Pancreas (tissue), 10 donors: ENCODE measurements at places on chromosomes 13 and 19.

DNA sequence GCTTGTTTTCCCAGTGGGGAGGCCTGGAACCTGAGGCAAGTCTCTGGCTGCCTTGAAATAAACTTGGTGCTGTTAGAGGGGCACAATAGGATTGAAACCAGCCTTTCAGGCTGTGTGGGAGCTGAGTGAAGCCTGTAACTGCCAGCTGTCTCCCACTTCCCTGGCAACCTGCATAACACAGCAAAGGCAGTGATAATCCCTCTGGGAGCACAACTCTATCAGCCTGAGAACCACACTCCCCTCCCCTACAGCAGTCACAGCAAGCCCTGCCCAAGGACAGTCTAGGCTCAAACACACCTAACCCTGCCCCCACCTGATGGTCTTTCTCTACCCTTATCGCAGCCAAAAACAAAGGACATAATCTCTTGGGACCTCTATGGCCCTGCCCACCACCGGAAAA, 683.8 kb upstream of the ATXN8OS start:
- no peak for DNase-seq

DNA sequence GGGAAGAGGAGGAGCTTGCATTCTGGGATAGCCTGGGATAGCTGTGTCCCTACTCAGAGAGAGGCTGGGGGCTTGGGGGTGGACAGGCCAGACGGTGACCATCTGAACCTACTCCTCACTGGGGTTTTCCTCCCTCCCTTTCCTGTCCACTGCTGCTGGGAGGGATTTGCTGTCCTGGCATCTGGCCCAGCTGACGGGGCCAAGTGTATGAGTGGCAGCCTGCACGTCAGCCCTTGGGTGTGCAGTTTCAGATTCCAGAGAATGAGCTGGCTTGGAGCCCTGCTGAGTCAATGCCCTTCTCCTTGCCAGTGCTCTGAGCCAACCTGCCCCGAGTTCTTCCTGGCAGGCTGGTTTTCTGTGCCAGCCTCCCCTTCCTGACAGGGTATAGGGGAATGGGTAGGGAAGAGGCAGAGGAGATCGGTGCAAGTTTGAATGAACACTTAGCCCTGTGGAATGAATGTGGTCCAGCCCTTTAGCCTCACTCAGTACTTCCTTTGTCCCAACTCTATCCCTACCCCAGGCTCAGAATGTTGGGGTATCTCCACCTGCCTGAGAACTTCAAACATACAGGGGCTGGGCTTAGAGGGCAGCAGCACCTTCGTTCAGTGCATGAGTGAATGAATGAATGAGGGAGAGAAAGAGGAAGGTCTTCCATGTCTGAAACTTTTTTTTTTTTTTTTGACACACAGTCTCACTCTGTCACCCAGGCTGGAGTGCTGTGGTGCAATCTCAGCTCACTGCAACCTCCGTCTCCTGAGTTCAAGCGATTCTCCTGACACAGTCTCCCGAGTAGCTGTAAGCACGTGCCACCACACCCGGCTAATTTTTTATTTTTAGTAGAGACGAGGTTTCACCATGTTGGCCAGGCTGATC, 1.8 kb upstream of the ANGPTL4 start:
- DNase-seq = peak; percentile 93

- no peak for DNase-seq
Measured at GRCh38 chr13:46603165-46603603, 50.2 kb downstream of the LRCH1 start.

- no peak for DNase-seq
Measured at GRCh38 chr13:106151056-106151699, 384.3 kb downstream of the EFNB2 start.

DNA sequence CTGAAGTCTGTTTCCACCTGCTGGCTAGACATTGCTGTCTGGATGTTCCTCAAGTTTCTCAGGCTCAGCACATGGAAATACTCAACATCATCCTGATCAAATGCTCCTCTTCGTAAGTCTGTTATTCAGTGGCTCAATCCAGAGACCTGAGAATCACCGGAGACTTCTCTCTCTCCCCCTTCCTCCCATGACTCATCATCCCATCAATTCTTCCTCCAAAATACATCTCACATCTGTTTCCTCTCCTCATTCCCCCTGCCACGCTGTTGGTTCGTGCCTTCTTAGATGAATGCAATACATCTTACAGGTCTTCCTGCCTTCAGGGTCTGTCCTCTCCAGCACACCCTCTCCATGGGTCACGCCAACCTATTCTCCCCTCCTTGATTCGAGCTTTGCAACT, 7.4 kb upstream of the RXFP2 start:
- no peak for DNase-seq

DNA sequence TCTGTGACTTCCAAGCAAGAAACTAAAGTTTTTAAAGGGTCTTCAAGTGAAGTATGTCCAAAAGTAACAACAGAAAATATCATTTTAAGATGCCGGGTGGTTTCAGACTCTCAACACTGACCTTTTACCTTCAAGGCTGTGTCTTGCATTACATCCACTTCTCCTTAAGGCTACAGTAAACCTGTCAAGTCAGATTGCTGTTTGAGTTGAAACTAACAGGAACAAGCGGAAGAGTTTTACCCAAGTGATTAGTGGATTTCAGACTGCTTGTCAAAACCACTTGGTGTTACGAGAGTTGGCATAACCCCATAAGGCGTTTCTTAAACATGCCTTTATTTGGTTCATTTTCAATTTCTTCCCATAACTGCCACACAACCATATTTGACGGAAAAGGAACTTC, 283.1 kb downstream of the DCT start:
- no peak for DNase-seq

GRCh38 chr19:24046550-24046949, 40.4 kb upstream of the ZNF254 start:
- no peak for DNase-seq

DNA sequence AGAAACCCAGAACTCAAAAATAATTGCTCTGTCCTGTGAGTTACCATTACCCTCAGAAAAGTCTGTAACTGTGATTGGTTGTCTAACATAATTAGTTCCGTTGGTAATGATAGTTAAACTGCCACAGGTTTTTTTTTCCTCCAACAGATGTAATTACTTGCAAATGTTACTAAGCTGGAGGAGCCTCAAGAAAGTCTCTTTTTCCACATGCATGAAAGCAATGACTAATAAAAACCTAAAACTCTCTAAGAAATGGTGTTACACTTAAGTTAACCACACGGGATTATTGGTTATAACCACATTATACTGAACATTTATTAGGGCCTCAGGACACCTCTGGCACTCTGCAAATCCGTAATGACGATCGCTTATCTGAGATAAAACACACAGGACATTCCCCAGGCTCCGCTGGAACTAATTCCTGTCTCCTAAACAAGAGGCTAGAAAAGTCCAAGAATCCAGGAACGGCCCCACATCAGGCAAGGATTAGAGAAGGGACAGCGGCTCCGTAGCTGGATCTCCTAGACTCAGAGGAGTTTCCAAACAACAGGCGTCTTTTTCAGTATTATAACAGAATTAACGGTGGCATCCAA, 753 bp downstream of the ZNF235 start:
- DNase-seq = no peak

DNA sequence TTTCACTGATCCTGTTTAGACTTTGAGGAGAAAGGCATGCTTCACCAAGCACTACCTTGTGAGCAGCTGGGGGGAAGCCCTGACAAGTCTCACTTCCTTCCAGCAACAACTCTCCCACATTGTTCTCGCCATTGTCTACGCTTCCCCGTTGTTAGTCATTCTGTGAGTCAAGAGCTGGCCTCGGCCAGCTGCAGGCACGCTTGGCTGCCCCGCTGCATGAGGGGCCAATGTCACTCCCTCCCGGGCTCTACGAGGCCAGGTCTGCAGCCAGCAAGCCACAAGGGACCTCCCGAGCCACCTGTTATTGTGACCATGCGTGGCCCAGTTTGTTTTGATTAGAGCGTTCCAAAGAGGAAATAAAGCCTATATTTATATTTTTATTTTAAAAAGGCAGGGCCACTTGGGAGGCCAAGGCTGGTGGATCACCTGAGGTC, 220.9 kb downstream of the FOXO1 start:
- DNase-seq = peak; percentile 77

- DNase-seq = no peak
Measured at GRCh38 chr13:55214841-55215345, 1925.8 kb upstream of the PRR20A start.

GRCh38 chr19:32404213-32404932, 1.2 kb upstream of the DPY19L3 start:
- no peak for DNase-seq

- DNase-seq = no peak
Measured at GRCh38 chr13:24623149-24623665, 57.0 kb upstream of the ATP12A start.

- no peak for DNase-seq
Measured at GRCh38 chr19:56193981-56194640, 3.5 kb downstream of the ZSCAN5B start.

- no peak for DNase-seq
Measured at GRCh38 chr19:48397263-48398101, 4.0 kb downstream of the GRIN2D start.

GRCh38 chr13:37149380-37149779, 43.9 kb upstream of the CSNK1A1L start:
- no peak for DNase-seq

DNA sequence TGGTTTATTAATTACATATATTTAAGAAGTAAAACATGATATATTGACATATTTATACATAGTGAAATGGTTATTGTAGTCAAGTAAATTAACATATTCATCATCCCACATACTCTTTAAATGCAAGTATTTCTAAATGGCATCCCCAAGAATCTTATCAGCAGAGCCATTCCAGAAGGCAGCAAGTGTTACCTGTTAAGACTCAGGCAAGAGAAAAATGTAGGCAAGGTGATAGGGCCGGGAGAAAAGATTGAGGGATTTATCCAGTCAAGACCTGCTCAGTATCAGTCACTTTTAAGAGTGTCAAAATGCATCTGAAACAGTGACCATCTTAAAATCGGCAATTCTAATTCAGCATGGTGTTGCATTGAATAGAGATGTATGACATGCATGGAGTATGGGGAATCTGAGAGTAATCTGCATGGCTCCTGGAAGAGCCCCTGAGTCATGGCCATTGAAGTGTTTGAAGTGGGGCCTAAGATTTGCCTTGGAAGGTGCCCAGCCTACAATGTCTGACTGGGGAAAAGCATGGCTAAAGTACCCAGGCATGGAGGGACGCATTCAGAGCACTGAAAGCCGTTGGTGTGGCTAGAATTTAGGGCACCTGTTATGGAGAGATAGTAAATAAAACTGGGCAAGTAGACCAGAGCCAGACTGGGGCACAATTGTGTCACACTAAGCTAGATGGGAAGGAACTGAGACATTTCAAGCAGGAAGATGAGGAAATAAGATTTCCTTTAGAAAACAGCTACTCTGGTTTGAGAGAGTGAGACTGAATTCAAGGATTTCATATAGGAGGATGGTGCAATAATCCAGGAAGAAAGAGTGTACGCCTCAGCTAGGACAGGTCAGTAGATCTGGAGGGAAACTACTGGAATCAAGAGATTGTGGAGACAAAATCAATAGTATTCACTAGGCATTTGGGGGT, 25.0 kb upstream of the C1QTNF9B start:
- no peak for DNase-seq
